ENCODE measurements at places on chromosomes 1 and 21. TPM values are rescaled to one million over a fixed set of nuclear protein-coding genes. Genes with fewer than 3 reads are reported as not detected.

Gene MEX3A
- 0.76 TPM for total RNA-seq

Gene MTARC1
- total RNA-seq = 9.5 TPM

Gene HEYL
- 4.0 TPM for total RNA-seq

Gene S100A7
- total RNA-seq = not detected

Gene CD1D
- 0.04 TPM for total RNA-seq

Gene DNAI4
- total RNA-seq = 0.94 TPM

Gene TSNAX
- 45.7 TPM for total RNA-seq

Gene KIFAP3
- total RNA-seq = 13.7 TPM

Gene SPATC1L
- 0.65 TPM for total RNA-seq

Gene CGN
- 2.5 TPM for total RNA-seq

Gene MCOLN3
- total RNA-seq = 2.8 TPM

Gene SLC9C2
- not detected for total RNA-seq

Gene CHRM3
- 0.02 TPM for total RNA-seq

Gene CFHR2
- not detected for total RNA-seq

Gene CLEC20A
- not detected for total RNA-seq

Gene PRAMEF17
- total RNA-seq = not detected

Gene RHBDL2
- 2.3 TPM for total RNA-seq

Gene AKNAD1
- total RNA-seq = 1.5 TPM

Gene CDCA8
- total RNA-seq = 44.5 TPM

Gene RNU1-3
- total RNA-seq = 10.6 TPM

Gene CA6
- not detected for total RNA-seq

Gene F5
- 0.09 TPM for total RNA-seq

Gene PHACTR4
- 29.5 TPM for total RNA-seq

Gene PTGFR
- total RNA-seq = not detected

Gene C1orf116
- total RNA-seq = 6.8 TPM

Gene GFI1
- total RNA-seq = 0.23 TPM

Gene TACSTD2
- total RNA-seq = not detected

Gene CCDC24
- 7.8 TPM for total RNA-seq

Gene BEND5
- total RNA-seq = not detected

Gene NCMAP
- total RNA-seq = 0.09 TPM

Gene FAM72D
- total RNA-seq = 6.7 TPM

Gene GUCA2B
- total RNA-seq = not detected

Gene TNNT2
- 0.67 TPM for total RNA-seq

Gene LENEP
- not detected for total RNA-seq

Gene SYDE2
- 0.70 TPM for total RNA-seq

Gene S100A7A
- not detected for total RNA-seq

Gene DDX59
- 13.7 TPM for total RNA-seq

Gene AMPD1
- not detected for total RNA-seq

Gene FNDC10
- total RNA-seq = 9.4 TPM

Gene LIN9
- total RNA-seq = 8.0 TPM

Gene SLC44A3
- total RNA-seq = 1.8 TPM

Gene LEPROT
- 54.7 TPM for total RNA-seq

Gene MAPKAPK2
- 108 TPM for total RNA-seq

Gene PGLYRP4
- total RNA-seq = not detected

Gene RPE65
- not detected for total RNA-seq

Gene KRTAP19-7
- not detected for total RNA-seq

Gene TTLL7
- total RNA-seq = 3.6 TPM

Gene KRTAP19-1
- not detected for total RNA-seq

Gene IL22RA1
- total RNA-seq = 8.6 TPM

Gene U2AF1
- total RNA-seq = 46.2 TPM

Gene F13B
- not detected for total RNA-seq

Gene KRTAP21-2
- not detected for total RNA-seq

Gene SLAMF7
- 1.6 TPM for total RNA-seq

Gene CAMK1G
- total RNA-seq = 0.43 TPM

Gene COP1
- total RNA-seq = 27.9 TPM

Gene IGSF3
- 18.6 TPM for total RNA-seq

Gene FAM177B
- total RNA-seq = not detected

Gene DNM3
- 0.60 TPM for total RNA-seq

Measured in A549 treated with dexamethasone at 1 μM for 4 hours (cell line).